ENCODE measurements at places on chromosomes 6 and 20. TPM values are rescaled to one million over a fixed set of nuclear protein-coding genes. Genes with fewer than 3 reads are reported as not detected.
A peak's percentile ranks its signal among the peaks of the same experiment; 100 is the strongest.

BPIFB2 gene
- not detected for total RNA-seq

- DNase-seq: no peak
Measured at GRCh38 chr20:12318043-12318442, 400.4 kb downstream of the BTBD3 start.

DNA sequence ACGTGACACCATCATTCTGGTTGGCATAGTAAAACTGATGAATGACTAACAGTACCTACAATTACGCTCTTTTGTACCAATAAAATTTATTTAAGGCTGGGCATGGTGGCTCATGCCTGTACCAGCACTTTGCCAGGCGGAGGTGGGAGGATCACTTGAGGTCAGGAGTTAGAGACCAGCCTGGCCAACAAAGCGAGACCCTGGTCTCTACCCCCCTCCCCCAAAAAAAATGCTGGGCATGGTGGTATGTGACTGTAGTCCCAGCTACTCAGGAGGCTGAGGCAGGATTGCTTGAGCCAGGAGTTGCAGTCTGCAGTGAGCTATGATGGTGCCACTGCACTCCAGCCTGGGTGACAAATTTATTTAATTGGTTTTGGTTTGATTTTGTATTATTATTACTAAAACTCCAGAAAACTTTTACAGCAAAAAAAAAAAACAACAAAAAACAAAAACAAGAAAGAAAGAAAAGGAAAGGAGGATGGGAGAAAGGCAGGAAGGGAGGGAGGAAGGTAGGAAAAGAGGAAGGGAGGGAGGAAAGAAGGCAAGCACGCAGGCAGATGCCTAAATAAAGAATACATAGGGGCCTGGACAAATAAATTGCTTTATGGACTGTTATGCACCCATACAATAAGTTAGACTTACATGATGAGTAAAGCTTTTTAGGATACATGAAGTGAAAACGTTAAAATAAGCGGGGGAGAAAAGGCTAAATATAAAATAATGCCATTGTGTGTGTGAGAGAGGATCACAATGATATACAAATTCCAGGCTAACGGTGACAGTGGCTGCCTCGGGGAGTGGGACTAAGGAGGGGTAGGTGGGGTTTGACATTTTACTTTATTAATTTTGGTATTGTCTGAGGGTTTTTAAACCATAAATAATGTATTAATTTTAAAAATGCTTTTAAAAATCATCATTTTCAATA, 682 bp upstream of the ZSCAN9 start:
- no peak for DNase-seq

DNA sequence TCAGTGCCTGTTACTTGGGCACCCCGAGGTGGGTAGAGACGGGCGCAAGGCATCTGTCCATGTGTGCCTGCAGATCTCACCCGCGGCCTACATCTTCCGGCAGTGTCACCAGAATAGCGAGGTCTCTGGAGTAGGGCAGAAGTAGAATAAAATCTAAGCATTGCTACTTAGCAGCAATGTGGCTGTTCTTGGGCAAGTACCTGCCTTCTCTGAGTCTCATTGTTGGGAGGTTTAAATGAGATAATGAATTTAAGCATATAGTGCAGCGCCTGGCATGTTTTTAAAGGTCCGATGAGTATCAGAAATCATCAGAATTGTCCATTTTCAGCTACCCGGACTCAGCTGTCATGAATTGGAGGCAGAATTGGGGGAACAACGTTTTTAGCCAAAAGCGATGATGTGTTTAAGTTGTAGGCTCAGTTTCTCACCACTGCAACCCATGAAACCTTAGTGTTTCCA, 800 bp downstream of the ABCC10 start:
- peak; percentile 62 for DNase-seq

UBE2C gene
- total RNA-seq: 113 TPM

- DNase-seq: peak; percentile 92
Measured at GRCh38 chr20:38873050-38873581, 53.1 kb upstream of the FAM83D start.

DNA sequence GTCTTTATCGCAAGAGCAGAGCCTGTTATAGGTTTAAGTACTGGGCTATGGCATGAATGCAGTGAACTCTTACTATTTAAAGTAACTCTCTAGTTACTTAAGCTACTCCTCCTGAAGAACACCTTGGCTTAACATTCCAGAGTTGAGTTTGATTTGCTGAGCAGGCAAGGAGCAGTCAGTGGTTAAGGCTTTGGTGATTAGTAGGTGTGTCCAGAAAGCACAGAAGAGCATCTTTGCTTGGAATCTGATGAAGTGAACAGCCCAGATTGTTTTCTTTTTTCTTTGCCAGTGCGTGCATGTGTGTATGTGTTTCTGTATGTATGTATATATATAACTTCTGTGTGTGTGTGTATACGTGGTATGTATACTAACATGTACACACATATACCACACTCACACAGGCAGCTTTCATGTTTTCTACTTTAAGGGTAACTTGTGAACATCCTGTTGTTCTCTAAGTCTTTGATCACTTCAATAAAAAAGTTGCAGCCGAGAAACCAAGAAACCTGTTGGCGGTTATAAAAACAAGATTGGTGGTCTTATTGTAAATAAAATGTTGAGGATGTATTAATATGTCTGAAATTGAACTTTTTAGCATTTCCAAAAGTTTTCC, 56.2 kb upstream of the TULP4 start:
- no peak for DNase-seq

- DNase-seq: no peak
Measured at GRCh38 chr6:14516956-14517355, 399.4 kb downstream of the CD83 start.

DNA sequence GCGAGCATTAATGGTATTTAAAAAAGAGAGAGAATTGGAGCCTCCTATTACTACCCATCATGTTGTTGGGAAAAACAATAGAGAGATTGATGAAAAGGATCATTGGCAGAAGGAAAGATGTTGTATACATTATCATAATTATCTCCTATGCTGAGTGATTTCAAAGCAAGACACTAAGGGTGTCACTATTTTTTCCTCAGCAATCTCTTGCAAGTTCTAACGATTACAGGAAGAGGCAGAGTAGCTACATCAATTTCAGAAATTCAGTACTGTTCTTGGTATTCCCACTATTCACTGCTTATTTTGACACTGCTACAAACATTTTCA, 891.2 kb downstream of the C6orf118 start:
- DNase-seq: no peak

DNA sequence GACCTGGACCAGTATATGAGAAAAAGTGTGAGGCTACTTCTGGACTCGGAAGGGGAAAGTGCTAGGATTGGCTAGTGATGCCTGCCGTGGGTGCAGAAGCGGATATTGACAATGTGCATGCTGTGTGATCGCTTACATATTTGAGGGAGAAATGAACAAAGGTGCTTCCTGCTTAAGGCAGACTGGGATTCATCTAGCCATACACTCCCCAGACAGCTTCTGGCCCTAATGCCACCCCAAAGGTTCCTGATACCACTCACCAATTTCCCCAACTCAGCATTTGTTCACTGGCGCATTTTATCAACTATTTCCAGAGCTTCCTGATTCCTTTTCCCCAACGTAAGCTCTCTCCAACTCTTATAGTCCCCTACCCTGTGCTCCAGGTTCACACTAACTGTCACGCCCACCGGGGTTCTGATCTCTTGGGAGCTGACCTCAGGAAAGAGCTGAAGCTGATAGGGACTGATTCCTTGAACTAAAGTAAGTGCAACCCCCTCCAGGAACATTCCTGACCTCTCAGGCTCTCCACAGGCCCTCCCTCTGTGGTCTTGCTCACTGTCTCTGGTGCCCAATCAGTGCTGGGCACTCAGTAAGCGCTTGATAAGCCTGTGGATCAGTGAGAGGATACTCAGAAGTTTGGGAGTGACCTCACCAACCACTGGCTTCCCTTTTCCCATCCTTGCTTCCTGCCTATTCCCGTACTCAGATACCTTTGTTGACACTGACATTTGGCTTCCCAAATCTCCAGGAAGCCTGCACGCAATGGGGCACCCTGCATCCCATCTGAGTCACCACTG, 73.3 kb downstream of the MRPL14 start:
- DNase-seq: no peak

DNA sequence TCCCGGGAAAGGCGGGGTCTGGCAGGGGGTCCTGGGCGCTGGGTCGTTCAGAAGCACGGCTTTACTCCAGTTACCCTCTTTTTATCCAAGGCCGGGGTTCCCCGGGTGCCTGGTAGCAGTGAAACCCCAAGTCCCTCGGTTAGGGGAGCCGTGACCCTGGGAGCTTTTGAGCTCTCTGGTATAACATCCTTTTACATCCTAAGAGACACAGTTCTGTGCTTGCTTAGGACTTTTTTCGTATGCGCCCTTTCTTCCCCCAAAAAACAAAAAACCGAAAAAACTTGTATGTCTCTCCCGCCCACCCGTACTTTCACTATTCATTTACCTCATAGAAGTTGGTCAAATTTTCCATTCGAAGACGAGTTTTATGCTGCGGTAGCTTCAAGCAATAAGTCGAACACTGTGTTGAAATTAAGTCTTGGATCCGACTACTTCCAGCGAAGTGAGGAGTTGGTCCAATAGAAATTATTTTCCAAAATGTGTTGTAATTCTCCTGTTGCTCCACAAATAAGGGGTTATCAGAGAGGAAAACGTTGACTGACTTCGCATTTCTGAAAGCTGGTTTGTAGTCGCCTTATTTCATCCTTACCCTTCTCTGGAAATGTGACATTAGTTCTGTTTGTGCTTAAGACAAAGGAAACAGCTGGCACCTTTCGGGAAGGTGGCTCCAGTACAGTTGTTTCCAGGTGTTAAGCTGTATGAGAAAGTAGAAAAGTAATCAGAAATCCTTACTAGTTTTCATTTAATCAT, 816 bp upstream of the MAN1A1 start:
- DNase-seq: peak; percentile 88

GRCh38 chr6:6932968-6933367, 174.8 kb upstream of the RREB1 start:
- DNase-seq: no peak

DNA sequence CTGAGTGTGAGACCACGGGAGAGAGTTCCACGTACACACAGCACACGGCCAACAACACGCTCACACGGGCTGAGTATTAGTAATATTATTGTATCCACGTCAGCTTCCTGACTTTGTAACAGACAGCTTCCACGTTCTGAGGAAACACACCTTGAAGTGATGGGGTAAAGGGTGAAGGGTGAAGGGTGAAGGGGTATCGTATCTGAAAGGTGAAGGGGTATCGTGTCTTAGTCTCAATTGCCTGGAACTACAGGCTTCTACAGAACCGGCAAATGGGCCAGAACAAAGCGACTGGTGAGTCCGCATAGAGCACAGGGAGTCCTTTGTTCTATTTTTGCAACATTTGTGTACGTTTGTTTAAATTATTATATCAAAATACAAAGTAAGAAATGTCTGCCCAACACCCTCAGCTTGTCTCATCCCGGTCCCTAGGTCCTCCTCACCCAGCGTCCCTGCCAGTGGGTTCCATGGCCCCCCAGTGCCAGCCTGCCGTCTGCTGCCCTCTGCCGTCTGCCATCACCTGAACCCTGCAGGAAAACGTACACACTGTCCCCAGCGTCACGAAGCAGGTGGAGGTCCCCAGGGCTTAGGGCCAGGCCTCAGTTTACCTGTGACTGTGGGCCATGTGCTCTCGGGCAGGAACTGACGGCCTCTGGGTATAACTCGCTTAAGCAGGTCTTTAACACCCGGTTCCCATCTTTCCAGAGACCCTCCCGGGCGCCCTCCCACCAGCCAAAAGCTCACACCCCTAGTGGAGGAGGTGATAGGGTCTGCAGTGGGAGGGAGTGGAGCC, 4.4 kb upstream of the HELZ2 start:
- no peak for DNase-seq

PTPRA gene
- total RNA-seq: 71.5 TPM

DNA sequence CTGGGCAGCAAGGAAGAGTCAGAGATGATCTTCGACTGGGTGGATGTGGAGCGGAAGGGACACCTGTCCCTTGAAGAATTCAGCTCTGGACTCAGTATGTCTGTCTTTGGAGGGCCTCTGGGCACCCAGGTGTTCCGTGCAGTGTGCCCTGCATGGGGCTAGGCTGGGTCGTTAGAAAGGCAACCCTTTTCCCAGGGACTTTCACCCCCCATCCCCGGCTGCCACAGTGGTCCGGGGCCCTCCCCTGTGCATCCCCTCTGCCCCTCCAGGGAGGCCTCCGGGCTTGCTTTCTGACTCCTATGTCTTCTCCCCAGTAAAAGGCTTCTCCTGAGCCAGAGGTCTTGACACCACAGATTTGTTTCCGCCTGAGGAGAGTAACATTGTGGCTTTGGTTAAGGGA, 16.2 kb downstream of the RAB44 start:
- DNase-seq: no peak

DNA sequence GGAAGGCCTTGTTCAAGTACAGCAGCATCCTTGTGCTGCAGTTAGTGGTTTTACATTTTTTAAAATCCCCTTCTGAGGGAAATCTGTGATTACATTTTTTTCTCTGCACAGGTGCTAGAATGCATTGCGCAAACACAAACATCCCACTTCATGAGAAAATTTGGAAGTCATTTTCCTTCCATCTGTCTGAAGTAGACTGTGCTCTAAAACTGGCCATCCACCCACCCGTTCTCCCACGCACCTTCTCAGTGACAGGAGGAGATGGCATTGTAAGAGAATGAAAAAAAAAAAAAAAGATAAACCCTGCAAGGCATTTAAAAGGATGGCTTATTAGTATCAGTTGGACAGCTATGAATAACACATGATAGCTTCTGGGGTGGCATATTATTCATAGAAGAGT, 65.0 kb downstream of the SOBP start:
- DNase-seq: no peak

EPB41L1 gene
- 0.19 TPM for total RNA-seq

DACT2 gene
- 1.8 TPM for total RNA-seq

MYT1 gene
- not detected for total RNA-seq

PLA2G7 gene
- total RNA-seq: not detected

- no peak for DNase-seq
Measured at GRCh38 chr6:149898966-149899365, 1.1 kb upstream of the RAET1E start.

DNA sequence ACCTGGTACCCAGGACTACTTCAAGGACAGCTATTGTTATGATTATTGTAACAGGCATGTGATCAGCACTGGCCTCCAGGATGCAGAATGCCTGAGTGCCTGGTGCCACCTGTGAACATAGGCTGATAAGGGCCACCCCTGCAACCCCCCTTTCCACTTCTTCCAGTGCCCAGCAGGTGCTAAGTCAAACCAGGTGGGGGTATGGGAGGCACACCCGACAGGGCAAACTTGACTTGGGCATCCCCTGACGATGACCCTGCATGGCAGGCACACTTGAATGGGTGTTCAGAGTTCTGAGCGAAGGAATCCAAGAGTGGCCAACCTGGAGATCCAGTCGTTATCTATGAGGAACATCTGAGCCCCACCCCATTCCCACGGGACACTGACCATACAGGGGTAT, 3.4 kb downstream of the ADA start:
- no peak for DNase-seq

KIF25 gene
- total RNA-seq: not detected

GRCh38 chr20:53079261-53079691, 107.1 kb downstream of the TSHZ2 start:
- DNase-seq: no peak

CFB gene
- total RNA-seq: not detected

GRCh38 chr6:63099772-63100459, 111.4 kb upstream of the FKBP1C start:
- no peak for DNase-seq
